Stimulated activated CD4-positive, alpha-beta T cell treated with anti-CD3 and anti-CD28 coated beads, Interleukin-12 subunit alpha, Interleukin-12 subunit beta, amount 100 ng/mL, for 48 hours (primary cell): ENCODE measurements at places on chromosomes 2 and 18.

GRCh38 chr18:38256366-38256765, 690.8 kb upstream of the CELF4 start:
- no peak for DNase-seq

- no peak for DNase-seq
These were observed 85.1 kb upstream of the FZD5 start for GRCh38 chr2:207854484-207855440.

- DNase-seq: no peak
These were observed 45.6 kb downstream of the ONECUT2 start for GRCh38 chr18:57480733-57481132.

GRCh38 chr2:3294069-3294468, 83.5 kb downstream of the EIPR1 start:
- no peak for DNase-seq

- no peak for DNase-seq
These were observed 7.1 kb downstream of the ACVR1 start for GRCh38 chr2:157868993-157869392.

- DNase-seq: no peak
These were observed 16.4 kb downstream of the CRIM1 start for GRCh38 chr2:36371928-36372391.

DNA sequence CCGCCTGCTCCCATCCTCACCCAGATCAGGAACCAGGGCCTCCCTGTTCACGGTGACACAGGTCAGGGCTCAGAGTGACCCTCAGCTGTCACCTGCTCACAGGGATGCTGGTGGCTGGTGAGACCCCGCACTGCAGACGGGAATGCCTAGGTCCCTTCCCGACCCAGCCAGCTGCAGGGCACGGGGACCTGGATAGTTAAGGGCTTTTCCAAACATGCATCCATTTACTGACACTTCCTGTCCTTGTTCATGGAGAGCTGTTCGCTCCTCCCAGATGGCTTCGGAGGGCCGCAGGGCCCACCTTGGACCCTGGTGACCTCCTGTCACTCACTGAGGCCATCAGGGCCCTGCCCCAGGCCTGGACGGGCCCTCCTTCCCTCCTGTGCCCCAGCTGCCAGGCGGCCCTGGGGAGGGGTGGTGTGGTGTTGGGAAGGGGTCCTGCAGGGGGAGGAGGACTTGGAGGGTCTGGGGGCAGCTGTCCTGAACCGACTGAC, 31.7 kb downstream of the GPC1 start:
- DNase-seq: no peak

- DNase-seq: no peak
These were observed 111.9 kb downstream of the IRS1 start for GRCh38 chr2:226687641-226688253.

GRCh38 chr2:43298500-43298899, 72.1 kb upstream of the ZFP36L2 start:
- DNase-seq: no peak

- DNase-seq: no peak
These were observed 39.5 kb downstream of the INPP4A start for GRCh38 chr2:98484121-98484557.

DNA sequence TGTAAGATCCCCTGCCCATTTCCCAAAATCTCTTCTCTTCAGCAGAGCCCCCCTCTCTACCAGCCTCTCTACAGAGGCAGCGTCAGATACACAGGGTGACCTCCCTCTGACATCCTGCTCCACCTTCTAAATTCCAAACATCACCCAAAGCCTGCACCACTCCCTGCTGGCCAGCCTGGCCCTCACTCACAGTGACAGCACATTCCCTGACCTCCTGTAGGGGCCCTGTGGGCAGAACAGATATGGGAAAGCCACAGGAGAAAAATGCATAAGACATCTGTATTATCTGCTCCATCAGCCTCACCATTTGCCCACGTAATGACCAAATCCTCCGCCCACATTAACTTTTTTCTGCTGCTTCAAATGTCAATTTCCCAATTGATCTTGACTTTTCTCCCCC, 40.6 kb downstream of the TRABD2A start:
- no peak for DNase-seq

- DNase-seq: no peak
These were observed 66.5 kb downstream of the RIT2 start for GRCh38 chr18:43049021-43049420.

GRCh38 chr18:13242797-13243196, 24.2 kb downstream of the LDLRAD4 start:
- no peak for DNase-seq

DNA sequence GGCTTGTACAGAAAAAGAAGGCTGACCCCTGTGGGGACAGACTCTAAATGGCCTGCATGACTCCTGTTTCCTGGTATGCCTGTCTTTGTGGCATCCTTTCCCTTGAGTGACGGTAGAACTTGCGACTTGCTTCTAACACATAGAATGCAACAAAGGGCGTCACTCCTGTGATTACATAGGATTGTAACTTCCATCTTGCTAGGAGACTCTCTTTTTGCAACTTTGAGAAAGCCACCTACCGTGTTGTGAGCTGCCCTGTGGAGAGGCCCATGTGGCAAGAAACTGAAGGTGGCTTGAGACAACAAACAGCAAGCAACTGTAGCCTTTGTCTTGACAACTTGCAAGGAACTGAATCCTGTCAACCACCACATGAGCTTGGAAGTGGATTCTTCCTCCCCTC, 46.5 kb downstream of the THNSL2 start:
- DNase-seq: no peak

GRCh38 chr2:239009589-239009961, 161.7 kb downstream of the TWIST2 start:
- no peak for DNase-seq

GRCh38 chr18:37567994-37568359, 2.4 kb upstream of the CELF4 start:
- no peak for DNase-seq

DNA sequence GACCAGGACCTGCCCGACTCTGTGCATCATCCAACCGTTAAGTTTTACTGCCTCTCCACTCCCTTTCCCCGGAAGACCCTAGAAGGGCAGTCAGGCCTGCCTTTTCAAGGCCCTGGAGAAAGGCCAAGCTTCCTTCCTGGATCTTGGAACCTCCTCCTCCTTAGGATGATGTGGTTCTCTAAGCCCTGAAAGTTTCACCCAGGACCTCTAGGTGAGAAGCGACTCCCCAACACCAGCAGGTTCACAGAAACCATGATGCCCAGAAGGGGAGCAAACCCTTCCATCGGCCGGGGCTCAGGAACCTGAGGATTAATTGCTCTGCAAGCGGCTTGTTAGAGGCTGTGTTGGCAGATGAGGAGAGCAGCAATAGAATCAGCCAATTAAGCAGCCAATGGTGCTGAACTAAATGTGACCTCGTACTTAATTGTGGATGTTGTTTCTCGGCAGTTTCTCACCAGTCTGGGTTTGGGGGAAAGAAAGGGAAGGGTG, 94.2 kb upstream of the FZD7 start:
- no peak for DNase-seq

GRCh38 chr2:33321876-33322483, 154.5 kb upstream of the RASGRP3 start:
- DNase-seq: no peak

DNA sequence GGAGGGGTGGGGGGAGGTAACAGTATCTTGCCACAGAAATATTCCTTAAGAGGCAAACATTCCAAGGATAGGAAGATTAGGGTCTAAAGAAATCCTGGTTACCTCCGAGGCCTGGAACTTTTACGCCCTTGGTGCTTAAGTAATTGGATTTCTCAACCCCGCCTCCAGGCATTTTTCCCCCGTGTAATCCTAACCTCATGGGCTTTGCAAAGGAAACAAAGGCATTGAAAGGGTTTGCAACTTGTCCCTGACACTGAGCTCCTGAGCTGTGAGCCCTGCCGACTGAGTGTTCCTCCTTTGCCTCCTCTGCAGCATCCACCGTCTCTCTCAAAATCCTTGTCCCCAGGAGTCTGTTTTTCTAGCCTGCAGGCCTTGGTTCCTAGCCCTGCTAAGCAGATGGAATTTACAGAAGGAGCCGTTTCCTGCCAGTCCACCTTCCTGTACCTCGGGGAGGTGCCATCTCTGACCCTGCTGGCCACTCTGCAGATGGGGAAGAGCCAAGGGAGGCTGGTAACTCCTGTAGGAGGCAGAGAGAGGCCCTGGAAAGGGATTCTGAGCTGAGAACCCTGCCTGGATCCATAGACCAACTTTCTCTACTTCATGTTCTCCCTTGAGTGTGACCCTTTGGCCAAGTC, 24.2 kb downstream of the TET3 start:
- DNase-seq: no peak

GRCh38 chr18:32769586-32770053, 3.2 kb downstream of the KLHL14 start:
- DNase-seq: no peak

GRCh38 chr2:40642237-40642636, 190.3 kb upstream of the SLC8A1 start:
- no peak for DNase-seq

DNA sequence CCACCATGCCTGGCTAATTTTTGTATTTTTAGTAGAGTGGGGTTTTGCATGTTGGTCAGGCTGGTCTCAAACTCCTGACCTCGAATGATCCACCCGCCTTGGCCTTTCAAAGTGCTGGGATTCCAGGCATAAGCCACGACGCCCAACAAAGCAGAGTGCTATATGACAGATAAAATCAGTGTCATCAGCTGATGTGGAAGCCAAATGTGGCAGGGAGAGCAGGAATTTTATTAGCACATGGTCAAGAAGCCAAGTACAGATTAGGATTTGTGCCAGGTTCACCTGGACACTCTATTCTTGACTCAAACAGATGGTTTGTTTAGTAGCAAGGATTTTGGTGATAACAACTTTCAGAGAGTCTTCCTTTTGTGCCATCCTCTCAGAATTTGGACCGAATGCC, 62.7 kb downstream of the LCLAT1 start:
- no peak for DNase-seq

DNA sequence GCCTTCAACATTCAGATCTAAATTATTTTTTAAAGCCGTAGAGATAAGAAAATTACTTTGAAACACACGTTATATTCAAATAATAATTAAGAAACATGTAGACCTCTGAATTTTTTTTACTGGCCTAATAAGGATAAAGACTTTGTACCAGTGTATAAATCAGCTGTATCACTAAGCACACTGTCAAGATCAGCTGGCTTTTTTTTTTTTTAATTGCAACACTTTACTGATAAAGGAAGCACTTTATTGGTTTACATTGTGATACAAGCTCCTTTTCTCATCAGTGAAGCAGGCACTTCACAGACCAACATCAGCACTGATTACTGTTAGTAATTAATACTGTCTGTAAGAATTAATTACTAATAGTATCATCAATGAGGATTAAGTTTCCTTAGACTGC, 88.5 kb downstream of the RBBP8 start:
- DNase-seq: no peak

DNA sequence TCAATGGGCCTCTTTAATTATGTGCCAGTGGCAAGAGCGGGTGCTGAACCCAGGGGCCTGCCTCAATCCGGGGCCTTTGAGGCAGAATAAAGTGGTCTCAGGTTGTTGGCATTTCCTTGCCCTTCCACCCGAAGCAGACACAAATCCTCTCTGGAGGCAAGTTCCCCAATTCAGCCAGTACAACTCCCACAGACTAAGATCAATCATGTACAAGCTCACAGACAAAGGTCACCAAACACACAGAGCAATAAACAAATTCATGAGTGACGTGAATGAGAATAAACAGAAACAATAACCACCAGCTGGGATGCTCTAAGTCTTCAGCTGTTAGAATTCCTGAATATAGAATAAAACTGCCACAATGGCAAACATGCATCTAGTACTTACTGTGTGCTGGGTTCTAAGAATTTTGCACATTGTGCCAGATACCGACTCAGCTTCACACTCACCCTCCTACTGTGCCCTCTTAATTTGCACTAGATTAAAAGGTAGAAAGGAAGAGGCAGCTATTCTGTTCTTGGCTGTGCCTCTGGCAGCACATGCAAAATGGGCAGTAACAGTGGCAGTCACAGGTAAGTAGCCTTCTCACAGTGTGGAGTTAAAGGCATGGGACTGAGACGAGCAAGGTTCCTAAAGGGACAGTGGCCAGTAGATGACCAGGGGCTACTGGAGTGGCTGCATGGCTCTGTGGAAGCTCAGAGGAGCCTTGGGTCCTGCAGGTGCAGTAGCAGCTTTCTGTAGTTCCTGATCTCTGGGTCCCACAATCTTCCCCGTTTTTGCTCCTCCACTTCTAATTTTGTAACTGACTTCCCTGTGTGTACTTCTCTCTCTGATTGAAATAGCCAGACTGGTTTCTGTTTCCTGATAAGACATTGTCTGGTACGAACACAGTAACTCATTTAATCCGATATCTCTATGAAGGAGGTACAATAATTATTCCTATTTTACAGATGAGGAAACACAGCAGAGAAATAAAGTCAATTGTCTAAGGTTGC, 34.6 kb upstream of the IL1B start:
- no peak for DNase-seq

DNA sequence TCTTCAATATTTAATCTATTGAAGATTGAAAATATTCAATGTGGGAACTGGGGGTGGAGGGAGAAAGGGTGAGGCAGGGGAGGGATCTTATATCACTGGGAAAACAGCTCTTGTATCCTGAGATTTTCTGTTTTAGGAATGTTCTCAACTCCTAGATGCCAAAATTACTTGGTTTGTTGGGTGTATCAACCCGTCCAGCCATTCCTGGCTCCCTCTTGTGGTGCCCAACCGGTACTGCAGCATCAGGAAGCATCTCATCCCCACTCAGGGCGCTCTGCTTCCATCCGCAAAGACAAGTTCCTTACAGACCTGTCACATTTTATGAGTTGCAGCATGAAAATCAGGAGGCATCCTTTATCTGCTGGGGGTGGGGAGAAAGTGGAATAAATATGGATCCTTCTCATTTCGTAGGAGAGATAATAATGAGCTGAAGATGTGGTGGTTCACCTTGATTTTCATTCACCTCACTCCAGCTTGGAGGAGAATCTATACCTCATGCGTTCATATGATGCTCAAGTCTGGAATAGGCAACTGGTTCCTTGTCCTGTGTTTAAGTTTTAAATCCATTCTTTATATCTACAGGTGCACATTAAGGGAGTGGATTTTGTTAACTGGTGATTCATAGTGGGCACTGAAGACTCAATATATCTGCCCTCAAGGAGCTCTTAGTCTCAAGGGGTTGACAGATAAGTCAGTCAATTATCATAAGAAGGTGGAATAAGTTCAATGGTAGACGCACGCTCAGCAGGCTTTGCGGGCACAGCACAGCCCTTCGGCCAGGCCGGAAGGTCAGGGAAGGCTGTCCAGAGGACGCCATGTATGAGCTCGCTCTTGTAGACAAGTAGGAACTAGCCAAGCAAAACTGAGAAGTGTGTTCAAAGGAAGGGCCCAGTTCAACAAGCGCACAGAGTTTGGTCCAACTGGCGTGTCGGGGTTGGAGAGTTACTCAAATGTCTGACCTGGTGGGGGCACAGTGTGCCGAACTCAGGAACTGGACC, 127.3 kb downstream of the RNF144A start:
- DNase-seq: peak; percentile 31
